Kidney (tissue), 22 donors: ENCODE measurements at places on chromosomes 11 and 22. TPM values are rescaled to one million over a fixed set of nuclear protein-coding genes. Genes with fewer than 3 reads are reported as not detected.

PNPLA5 gene
- not detected for total RNA-seq

DNA sequence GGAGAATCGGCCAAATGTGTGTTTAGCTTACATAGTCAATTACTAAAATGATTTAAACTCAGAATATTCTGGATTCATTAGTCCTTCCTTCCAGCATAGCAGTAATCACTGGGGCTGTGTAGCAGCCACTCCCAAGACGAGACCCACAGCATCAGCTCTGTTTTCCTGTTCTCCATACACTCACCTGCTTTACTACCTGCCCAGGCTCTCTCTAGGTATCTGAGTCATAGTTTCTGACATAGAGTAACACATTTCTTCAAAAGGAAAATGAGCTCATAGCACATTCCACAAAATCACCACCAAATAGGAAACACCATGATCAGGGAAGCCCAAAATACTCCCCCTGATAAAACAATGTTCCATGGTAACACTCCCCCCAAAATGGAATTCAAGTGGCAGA, 22.9 kb downstream of the MORC2 start:
- DNase-seq: no peak

DNA sequence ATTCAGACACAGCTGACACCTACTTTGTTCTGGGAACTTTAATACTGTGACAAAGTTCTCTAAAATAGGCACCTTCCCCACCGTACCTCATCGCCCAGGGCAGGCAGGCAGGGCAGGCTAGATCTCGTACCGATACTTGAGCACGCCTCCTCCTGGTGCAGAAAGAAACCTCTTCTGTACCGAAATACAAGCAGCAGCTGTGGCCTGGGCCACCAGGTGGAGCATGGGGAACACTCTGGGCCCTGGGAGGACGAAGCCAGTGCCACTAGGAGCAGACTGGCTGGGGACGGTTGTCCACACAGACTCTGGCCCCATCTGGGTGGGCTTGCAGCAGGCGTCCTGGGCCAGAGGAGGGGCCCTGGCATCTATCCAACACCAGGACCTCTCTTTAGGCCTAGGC, 12.8 kb downstream of the PMM1 start:
- peak; percentile 74 for DNase-seq

SNX32 gene
- total RNA-seq: 1.0 TPM

- no peak for DNase-seq
These were observed 38.2 kb downstream of the PRDM11 start for GRCh38 chr11:45184640-45185039.

DNA sequence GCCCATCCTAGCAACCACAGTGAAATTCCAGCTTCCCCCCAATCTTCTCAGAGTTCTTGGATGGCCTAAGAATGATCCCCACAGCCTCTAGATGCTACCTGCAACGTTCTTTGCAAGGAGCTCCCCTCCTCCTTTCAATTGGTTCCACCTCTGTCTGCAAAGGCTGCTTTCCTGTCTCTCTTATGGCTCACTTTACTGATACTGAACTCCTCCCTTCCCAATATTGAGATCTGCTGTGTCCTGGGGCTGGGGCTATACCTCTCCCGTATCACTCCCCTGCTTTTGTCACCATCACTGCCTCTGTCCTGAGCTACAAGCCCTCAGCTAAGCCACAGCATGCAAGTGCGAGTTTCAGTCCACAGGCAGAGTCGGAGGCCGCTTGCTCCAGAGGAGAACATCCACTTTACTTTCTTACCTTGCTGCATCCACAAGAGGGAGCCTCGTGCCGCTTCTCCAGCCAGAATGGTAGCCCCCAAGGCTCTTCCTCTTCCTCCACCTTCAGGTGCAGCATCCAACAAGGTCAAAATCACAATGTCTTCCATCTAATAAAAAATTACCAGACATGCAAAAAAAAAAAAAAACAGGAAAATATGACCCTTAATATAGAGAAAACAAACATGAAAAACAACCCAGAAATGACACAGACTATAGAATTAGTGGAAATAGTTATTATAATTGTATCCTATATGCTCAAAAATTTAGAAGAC, 48.6 kb upstream of the TMEM45B start:
- peak; percentile 39 for DNase-seq

- no peak for DNase-seq
These were observed 3.1 kb downstream of the GSTP1 start for GRCh38 chr11:67586568-67587250.
